CD4-positive, alpha-beta T cell treated with Interferon gamma for 1 hour (primary cell): ENCODE measurements at places on chromosomes 6 and 20.

DNA sequence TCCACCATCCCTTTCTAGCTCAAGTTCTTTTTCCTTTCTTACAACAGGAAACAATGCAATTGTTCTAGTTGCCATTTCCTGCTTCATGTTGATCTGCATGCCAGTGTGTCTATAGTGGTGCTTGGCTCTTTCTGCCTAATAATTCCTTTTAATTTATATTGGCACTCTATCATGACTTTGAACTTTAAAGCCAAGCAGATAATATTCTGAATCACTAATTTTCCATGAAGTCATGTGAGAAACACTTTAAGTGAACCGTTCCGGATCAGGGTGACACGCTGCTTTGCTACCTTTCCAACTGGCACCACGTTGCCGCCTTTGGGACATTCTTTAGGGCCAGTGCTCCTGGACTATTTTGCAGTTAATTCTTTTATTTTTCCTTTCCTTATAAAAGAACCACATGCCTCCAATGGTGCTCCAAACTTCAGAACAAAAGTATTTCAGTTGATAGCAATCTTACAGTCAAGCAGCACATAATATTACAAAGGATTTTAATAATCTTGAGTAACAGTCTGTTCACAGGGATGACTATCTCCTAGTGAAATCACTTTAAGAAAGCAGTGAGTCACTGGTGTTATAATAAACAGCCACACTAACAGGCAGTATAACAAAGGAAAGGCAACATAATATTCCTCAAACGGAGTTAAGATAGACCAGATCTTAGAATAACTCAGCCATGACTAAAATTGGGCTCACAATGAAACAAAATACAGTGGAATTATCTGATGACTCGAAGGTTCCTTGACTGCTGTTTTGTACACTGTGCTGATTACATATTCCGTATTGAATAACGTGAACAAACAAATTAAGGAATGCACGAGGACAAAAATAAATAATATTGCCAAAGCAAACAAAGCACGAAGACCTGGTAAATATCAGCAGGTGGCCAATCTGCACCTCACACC lies 19.0 kb upstream of the BLOC1S5 start:
- no peak for DNase-seq

DNA sequence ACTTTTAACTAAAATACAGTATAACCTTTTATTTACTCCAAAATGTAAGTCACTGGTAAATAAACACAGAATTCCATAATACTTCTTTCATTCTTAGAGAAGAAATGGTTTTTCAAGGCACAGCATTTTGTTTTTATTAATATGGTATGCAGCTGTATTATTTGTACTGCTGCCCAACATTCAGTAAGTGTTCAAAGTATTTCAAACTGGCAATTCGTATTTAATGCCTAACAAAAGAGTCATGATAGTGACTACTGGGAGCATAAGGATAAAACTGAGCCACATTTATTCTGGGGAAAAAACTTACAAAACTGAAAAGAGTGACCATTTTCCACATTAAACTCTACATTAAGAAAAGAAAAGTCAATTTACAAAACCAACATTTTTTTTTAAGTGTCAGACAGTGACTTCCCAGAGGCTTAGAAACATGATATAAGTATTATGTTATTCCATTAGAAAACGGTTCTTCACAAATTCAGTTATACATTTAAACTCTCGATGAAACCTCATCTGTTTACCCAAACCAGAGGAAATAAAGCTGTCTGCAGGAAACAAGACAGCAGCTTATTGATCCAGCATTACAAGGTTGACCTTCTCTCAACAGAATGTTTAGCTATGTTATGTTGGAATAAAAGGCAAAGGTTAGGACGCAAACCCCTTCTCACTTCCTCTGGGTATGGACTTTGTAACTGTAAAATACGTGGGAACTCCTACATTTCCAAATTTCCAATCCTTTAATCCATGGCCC lies 24.3 kb downstream of the EPB41L2 start:
- no peak for DNase-seq

- no peak for DNase-seq
Observed at GRCh38 chr6:43746071-43746470, 23.9 kb upstream of the VEGFA start.

- no peak for DNase-seq
Observed at GRCh38 chr20:5553194-5553815, 196.9 kb upstream of the SHLD1 start.

DNA sequence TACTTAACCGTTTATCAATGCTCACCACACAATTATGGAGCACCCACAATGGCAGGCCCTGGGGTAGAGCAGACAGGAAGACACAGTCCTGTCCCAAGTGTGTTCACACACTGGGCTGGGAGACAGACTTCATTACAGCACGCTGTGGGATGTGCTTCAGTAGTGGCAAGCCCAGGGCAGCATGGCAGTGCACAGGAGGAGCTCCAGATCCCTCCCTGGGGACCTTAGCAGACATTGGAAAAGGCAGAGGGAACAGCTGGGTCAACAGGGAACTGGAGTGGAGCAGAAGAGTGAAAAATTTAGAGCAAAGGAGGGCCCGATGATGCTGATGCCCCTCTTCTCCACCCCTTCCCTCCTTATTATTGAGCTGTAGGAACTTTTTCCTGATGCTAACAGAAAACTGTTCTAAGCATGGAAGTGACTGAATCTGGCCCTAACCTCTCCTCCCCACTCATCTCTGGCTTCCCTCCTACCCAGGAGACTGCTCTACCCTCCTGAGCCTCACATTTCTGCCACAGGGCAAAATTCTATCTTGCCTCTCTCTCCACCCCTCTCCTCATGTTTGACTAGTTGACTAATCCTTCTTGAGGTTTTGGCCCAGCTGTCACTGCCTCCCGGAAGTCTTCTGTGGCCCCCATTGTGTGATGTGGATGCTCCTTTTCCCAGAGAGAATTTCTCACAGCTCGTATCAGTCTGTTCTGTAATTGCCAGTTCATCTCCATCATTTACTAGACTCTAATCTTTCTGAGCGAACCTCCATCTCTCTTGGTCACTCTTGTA lies 41.3 kb upstream of the NOP56 start:
- DNase-seq = no peak

- DNase-seq = no peak
Observed at GRCh38 chr20:62702895-62703852, 5.5 kb upstream of the NTSR1 start.

DNA sequence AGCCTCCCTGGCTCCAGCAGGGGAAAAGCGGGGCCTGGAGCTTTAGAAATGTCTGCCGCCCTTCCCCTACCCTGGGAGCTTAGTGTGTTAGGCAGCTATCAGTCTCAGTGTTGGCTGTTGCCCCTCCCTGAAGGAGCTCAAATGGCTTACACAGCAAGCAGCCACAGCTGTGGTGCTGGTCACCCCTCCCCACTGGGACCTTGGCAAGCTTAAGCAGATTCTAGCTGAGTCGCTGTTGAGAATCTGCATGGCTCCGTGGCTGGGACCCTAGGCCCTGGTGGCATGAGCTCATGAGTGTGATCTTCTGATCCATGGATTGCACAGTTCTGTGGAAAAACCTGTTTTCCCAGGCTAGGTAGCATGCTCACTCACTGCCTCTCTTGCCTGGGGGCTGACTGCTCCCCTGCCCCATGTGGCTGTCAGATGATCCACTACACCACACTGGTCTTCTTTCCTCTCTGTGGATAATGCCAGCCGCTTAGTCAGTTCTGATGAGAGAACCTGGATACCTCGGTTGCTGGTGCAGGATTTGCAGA lies 714.0 kb downstream of the MAFB start:
- no peak for DNase-seq
